ENCODE measurements at places on chromosomes 2 and 18. TPM values are rescaled to one million over a fixed set of nuclear protein-coding genes. Genes with fewer than 3 reads are reported as not detected.

Gene OSR1
- total RNA-seq = not detected

Gene TLX2
- 0.69 TPM for total RNA-seq

DNA sequence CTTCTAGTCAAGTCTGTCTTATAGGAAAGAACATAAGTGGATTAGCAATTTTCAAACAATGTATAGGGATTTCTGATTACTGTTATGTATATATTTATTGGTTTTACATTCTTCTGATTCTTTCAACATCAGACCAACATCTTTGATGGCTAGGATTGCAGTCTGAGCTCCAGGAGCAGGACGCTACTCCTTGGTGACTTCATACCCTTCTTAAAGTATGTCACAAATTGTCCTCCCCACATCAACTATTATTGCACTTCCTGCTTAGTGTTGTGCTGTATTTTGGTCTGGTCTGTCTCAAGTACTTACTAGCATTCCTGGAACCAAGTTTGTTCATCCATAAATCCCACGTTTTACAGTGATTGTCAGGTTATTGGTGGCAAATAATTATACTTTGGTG is 49.0 kb downstream of the MAP2 start:
- no peaks in the 10 kb centered on the region for H3K27me3 ChIP-seq
- no peaks in the 10 kb centered on the region for H3K4me1 ChIP-seq
- no peak overlapping the region for H3K27ac ChIP-seq
- no peaks in the 10 kb centered on the region for H3K36me3 ChIP-seq
- no peak for DNase-seq

DNA sequence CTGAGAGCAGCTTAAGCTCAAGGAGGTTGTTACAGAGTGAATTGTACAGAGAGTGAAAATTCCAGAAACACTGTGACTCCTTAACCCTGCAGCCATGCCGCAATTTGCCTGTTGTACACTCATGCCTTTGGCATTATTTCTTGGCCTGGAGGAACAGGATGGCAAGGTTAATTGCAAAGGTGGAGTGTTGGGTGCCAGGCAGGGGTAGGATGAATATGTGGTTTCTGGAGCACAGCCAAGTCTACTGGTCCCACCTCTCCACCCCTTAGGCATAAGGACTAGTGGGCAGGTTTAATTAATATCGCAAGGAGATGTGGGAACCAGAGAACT is 250.2 kb downstream of the LRRTM1 start:
- H3K27me3 ChIP-seq = no peaks in the 10 kb centered on the region
- no peaks in the 10 kb centered on the region for H3K4me1 ChIP-seq
- DNase-seq = no peak
- no peaks in the 10 kb centered on the region for H3K36me3 ChIP-seq

GRCh38 chr2:227439214-227439613 is 32.7 kb upstream of the AGFG1 start:
- DNase-seq = no peak
- no peaks in the 10 kb centered on the region for H3K27me3 ChIP-seq
- H3K27ac ChIP-seq = no peak overlapping the region
- H3K4me1 ChIP-seq = no peaks in the 10 kb centered on the region
- H3K4me3 ChIP-seq = no peak overlapping the region
- no peaks in the 10 kb centered on the region for H3K36me3 ChIP-seq

Data from activated naive CD8-positive, alpha-beta T cell treated with anti-CD3 and anti-CD28 coated beads, Interleukin-2, amount 10 ng/mL, durations not matched to agents 7 days and 5 days (primary cell).